ENCODE measurements at places on chromosomes 3 and 15.

DNA sequence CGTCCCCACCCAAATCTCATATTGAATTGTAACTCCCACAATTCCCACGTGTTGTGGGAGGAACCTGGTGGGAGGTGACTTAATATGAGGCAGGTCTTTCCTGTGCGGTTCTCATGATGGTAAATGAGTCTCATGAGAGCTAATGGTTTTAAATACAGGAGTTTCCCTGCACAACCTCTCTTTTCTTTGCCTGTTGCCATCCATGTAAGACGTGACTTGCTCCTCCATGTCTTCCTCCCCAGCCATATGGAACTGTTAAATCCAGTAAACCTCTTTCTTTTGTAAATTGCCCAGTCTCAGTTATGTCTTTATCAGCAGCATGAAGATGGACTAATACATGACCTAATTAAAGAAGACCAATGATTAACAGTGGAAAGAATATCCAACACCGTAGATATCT lies 56.6 kb downstream of the SSR3 start:
- no peak for DNase-seq

GRCh38 chr3:123042413-123042812 lies 14.8 kb upstream of the SEMA5B start:
- no peak for DNase-seq

DNA sequence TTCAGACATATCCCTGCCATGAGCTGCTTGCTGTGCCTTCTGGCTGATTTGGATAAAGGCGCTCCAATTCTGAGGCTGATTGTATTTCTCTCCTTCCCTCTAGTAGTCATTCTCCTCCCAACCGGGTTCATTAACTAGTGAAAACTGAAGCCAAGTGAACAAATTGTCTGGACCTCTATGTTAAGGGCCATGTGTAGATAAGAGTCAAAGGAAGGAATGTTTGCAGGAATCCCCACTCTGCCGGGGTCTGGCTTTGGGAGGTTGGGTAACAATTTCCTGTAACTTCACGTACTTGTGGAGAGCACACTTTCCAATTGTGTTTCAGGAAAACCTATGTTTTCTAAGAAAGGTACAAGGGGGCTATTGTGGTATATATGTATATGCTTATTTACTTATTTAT lies 38.2 kb upstream of the SUCLG2 start:
- no peak for DNase-seq

DNA sequence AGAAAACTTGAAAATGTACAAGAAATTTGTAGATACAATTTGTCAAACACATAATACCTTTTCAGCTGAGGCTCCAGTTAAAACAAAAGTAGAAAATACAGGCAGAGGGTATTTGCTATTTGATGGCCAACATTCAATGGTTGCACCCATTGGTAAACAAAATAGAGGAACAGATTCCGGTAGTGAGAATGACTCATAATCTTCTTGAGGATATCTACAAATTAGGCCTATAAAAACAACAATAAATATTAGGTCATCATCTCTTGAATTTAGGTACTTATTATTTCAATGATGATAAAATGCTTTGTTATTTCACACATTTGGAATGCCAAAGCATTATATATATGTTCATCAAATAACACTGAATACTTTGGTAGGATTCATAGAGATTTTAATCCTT lies 53.4 kb downstream of the DENND4A start:
- DNase-seq = no peak

DNA sequence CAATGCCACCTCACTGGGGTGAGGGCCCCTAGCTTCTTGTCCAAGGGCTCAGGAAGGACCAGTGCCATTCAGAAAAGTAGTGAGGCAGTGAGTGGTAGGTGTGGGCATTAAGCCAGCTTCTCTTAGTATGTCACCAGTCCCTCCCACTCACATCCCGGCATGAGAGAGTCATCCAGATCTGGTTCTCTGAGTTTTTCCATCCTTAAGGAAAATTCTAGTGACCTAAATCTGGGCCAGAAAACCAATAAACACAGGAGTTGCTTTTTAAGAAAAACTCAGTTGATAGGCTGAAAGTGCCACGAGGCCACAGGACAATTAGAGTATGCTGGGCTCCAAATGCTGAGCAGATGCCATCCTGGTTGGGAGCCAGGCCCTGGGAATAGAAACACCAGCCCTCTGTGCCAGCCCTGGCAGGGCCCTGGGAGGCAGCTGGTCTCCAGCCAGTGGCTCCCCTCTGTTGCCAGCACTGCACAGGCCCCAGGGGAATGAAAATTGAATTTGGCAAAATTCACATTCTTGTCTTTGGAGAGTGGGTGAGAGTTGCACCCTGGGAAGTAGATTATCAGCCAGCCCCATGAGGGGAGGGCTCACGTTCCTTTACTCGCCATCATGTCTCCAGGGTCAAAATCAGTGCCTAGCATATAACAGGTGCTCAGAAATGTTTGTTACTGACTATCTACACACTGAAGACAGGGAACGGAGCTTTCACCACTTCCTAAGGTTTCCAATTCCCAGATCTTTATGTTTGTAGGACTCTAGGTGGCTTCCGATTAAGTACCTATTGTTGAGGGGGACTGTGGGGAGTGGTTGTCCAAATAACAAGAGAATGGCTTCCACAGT lies 52.8 kb downstream of the FAM43A start:
- no peak for DNase-seq

GRCh38 chr3:149245738-149246451 lies 24.3 kb upstream of the CP start:
- no peak for DNase-seq

DNA sequence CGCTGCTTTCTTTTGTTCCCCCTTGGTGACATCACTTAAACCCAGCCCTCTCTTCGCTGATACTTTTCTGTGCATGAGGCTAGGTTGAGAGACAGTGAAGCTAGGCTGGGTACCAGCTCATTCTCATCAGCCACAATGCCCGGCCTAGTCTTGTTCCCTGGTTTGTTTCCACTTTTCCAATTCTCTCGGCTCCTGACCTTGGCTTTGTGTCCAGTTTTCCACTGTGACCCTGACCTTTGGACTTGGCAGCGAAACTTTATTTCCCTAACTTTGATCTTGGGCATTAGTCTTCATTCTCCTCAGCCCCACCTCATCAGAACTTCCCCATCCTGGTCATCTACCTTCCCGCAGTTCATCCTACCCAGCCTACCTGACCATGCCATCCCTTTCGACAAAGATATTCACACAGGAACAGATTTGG lies 908 bp upstream of the ADPGK start:
- no peak for DNase-seq

DNA sequence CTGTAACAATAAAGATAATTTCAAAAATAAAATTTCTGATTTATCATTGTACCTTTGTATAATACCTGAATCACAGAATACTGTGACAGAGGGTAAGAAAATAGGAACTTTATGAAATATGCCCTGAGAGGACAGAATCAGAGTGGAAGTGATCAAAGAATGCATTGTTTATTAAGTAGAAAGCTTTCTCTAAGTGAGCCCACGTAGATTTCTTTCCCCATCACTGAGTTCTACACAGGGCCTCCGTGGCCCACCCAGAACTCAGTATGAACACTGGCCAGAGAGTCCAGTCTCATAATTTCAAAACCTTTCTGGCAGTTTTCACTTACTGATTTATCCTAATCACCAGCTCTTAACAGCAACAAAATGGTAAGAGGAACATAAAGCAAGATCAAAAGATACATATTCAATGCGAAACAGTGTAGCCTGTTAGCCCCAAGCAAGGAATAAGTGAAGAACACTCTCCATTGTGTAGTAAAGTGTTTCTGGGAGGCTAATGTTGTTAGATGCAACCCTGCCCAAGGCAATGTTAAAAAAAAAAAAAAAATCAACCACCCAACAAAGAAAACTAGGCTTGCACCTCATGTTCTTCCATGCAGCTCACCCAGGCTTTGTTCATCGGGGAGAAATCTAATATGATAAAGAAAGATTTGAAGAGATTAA lies 341.3 kb downstream of the LSAMP start:
- DNase-seq = no peak

DNA sequence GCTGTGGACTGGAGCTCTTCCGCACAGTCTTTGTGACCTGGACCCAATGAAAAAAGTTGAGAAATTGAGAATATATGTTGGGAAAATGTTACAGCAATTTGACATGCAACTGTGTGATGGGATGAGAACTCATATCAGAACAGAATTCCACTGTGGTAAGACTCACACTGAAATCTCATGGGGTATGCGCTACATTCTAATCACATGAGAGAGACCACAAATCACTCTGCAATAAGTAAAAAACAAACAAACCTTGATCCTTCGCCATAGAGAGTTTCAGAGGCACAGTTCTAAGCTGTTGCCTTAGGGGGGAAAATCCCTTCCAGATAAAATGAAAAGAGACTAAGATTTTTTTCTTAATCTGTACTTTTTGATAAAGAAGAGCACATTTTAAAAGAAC lies 37.3 kb downstream of the LMCD1 start:
- no peak for DNase-seq

GRCh38 chr15:48993380-48993779 lies 29.7 kb upstream of the SHC4 start:
- DNase-seq = no peak

DNA sequence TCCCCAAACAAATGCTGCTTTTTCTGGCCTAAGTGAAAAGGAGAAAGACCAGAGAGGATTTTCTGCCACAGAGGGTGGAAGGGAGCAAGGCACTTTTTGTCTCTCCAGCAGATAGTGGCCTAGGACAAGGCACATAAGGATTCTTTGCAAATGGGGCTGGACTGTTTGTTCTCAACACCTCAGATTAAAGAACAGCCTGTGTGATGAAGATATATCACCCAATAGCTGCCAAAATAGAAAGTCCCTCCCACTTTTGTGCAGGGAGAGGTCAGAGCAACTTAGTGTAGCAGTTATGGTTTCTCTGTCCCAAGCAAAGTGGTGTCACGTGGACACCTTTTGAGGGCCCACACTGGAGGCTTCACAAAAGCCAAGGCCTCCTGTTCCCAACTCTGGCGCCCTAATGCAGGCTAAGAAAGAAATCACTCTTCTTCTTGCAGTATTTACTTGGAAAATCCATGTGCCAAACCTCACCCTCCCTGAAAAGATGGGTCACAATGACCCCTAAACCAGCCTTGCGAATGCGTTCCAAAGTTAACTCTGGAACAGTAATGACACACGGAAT lies 84.9 kb downstream of the LRIG1 start:
- DNase-seq = no peak

DNA sequence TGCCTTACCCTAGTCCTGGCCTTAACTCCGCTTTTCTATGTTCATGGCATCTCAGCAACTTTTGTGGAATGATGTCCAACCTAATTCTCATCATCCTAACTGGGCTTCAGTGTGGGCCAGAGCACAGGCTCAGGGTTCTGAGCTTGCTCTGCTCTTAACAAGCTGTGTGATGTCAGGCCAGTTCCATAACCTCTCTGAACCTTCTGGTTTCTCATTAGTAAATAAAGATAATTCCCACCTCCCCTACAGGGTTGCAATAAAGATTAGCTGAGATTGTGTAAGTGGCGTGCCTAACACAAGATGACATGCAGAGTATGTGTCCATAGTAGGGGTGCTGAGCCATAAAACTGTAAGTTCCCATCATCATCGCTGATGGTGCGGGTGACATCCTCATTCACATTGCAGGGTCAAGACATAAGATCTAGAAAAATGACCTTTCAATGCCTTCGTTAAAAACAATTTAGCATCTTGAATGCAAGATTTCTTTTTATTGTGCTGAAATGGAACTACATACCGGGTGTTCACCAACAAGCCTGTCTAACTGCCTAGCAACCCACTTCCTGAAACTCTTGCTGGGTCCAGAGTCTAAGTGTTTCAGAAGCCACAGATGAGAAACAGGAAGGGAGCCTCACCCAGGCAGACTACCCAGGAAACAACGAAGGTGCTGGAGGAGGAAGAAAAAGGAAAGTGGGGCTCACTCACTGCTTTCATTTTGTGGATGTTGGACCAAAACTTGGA lies 36.2 kb downstream of the CDCP1 start:
- no peak for DNase-seq

- DNase-seq = no peak
Measured at GRCh38 chr3:25335356-25335755, 92.7 kb upstream of the RARB start.

DNA sequence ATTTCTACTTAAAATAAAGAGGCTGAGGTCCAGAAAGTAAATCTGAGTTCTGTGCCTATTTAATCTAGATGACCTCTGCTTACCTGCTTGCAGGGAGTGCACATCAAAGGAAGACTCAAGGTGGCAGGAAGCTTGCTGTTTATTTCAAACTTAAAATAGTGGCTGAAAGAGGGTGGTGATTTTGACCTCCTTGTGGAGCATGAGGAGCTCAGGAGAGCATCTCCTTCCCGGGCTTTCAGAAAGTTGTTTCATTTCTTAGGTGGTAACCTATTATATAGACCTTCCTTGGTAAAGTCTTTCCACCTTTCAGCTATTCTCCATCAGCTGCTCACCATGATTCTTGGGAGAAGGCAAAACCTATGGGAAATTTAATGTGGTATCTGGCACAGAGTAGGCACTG lies 494 bp downstream of the GCSAM start:
- no peak for DNase-seq

DNA sequence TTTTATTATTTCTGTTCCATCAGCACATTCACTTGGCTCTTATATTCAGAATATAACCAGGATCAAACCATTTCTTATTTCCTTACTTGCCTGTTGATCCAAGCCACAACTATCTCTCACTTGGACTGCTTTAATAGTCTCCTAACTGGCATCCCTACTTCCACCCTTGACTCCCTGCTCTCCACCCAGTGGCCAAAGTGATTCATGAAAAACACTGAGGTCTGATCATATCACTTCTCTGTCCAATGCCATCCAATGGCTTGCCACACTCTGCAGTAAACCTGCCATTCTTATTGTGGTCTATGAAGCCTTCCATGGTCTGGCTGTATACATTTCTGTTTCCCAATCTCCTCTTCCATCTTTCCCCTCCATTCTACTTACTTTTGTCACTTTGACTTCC lies 576.1 kb downstream of the PDCD6IP start:
- no peak for DNase-seq

GRCh38 chr15:82040390-82040789 lies 5.4 kb downstream of the MEX3B start:
- no peak for DNase-seq

- DNase-seq = peak; percentile 22
Measured at GRCh38 chr3:17195856-17196604, 311.3 kb downstream of the PLCL2 start.

GRCh38 chr3:66392966-66393332 lies 107.9 kb downstream of the LRIG1 start:
- DNase-seq = no peak

DNA sequence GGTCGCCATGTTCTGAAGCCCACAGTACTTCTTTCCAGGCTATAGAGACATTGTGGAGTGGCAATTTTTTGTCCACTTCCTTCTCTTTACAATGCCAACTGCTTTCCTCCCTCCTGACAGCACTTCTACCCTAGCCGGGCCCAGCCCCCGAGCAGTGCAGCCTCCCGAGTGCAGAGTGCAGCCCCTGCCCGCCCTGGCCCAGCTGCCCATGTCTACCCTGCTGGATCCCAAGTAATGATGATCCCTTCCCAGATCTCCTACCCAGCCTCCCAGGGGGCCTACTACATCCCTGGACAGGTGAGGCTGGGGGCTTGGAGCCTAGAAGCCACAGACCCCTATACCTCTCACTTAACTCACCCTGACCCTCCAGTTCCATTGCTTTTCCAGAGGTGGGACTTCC lies 2.8 kb downstream of the EIF4G1 start:
- no peak for DNase-seq

GRCh38 chr3:64880916-64881315 lies 193.1 kb upstream of the ADAMTS9 start:
- no peak for DNase-seq
